ENCODE measurements at places on chromosomes 1 and 21.

DNA sequence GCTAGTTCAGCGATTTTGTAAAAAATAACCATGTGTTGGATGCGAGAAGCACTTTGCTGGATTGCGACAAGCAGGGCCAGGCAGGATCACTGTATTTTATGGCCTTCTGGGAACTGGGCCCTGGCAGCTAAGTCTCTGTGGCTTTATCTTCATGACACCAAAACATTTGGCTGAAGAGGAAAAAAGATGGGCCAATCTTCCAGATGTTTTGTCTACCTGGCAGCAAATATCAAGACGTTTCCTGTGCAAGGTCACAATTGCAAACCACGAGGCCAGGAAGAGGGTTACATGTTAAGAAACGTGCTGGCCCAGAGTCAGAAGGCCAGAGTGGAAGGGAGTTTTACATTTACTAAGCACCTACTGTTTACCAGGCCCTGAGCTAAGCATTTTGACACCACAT is 22.1 kb downstream of the GRIK3 start:
- no peak for DNase-seq

GRCh38 chr1:206737729-206738201 is 32.8 kb upstream of the IL19 start:
- DNase-seq: no peak

DNA sequence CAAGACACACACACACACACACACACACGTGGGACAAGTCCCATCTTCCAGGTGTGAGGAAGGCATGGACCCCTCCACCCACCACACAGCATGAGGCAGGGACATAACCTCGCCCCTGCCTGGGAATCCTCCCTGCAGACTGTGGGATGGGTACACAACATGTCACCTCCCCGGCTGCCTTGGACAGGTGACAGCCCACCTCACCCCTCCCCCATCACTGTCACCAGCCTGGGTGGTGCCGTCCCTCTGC is 40.7 kb downstream of the AHDC1 start:
- DNase-seq: no peak

DNA sequence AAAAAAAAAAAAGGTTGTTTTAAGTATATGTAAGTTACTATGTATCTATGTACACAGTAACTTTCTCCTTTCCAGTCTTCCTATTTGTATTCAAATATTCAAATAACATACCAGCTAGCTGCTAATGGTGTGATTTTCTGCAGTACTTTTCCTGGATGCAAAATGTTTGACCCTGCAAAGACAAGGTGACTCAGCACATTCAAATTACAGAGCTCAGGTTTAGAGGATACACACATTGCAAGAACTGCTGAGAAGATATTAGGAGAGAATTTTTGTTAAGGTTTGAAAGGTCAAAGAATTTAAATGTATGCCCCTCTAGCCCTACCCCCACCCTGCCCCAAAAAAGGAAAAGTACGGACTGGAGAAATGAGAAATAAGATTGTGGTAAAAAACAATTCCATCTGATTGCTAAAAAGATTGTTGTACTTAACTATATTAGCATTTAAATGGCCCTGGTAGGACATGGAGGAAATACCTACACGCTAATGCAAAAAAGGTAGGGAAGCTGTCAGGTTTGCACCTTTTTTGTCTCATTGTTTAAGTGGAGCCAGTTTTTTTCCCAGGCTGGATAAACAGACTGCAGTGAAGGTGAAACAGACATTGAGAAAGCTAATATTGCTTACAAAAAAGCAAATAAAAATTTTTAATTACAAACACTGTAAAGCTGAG is 45.6 kb downstream of the ZNF281 start:
- DNase-seq: peak; percentile 18

DNA sequence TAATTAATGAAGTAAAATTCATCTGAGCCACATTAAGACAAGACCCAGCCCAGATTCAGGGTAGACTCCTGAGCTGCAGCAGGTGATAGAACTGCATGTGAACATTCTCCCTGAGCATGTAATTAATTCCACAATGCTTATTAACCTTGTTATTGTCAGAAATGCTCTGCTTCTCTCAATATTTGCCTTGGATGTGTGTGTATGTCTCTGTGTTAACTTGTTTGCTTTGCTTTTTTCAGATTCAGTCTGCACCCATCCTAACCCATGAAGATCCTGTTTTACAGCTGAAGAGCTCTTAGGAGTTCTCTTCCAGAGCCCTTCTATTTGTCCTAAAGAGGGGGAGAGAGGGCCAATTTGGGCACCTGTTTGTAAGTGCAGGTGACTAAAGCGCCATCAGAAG is 143.2 kb upstream of the BMP8A start:
- DNase-seq: no peak

GRCh38 chr1:41915786-41916571 is 2.7 kb downstream of the HIVEP3 start:
- peak; percentile 57 for DNase-seq

DNA sequence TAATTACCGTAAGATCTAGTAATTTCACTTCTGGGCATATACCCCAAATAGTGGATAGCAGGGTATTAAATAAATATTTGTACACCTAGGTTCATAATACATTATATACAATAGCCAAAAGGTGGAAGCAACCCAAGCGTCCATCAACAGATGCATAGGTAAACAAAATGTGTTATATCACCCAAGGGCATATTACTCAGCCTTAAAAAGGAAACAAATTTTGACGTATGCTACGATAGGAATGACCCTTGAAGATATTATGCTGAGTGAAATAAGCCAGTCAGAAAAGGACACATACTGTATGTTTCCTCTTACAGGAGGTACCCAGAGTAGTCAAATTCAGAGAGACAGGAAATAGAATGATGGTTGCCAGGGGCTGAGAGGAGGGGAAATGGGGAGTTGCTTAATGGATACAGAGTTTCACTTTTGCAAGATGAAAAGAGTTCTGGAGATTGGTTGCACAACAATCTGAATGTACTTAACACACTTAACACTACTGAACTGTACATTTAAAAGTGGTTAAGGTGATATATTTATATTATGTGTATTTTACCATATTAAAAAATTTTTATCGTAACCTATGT is 36.6 kb upstream of the KCTD3 start:
- no peak for DNase-seq

- DNase-seq: peak; percentile 50
These were observed 31.6 kb upstream of the NFIA start for GRCh38 chr1:61050541-61051442.

- DNase-seq: no peak
These were observed 20.9 kb upstream of the DR1 start for GRCh38 chr1:93324486-93325464.

DNA sequence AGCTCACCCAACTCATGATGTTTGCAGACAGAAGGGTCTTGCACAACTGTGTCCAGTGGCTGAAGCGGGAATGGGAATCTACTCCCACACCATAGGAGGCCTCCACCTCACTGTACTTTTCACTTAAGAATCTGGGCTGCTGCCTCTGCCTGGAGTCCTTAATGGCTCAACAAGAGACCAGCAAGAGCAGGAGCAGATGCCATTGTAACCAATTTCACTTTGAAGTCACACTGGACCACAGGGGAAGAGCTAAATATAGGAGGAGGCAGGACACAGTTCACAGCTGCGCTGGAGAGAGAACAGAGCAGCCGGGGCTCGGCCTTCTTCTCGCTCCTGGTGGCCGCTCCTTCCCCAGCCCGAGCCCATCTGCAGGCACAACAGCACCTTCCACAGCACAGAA is 120.4 kb downstream of the SIPA1L2 start:
- no peak for DNase-seq

- no peak for DNase-seq
These were observed 340.1 kb downstream of the MATN1 start for GRCh38 chr1:30383221-30383711.

DNA sequence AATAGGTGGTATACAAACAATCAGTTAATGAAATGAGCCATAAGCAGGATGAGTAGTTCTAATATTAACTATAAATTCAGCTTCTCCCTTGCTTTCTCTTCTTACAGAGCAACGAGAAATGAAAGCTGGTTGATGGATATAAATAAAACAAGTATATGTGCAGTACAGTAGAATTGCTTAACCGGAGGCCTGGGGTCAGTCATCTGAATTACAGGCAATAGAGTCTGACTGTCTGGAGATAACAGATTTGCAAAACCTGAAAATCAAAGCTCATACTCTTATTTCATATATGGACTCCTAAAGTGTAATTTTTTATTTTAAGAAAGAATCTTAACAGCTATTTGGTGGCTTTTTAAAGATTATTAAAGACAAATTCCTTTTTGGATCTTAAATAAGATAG is 43.1 kb upstream of the SGIP1 start:
- peak; percentile 4 for DNase-seq

DNA sequence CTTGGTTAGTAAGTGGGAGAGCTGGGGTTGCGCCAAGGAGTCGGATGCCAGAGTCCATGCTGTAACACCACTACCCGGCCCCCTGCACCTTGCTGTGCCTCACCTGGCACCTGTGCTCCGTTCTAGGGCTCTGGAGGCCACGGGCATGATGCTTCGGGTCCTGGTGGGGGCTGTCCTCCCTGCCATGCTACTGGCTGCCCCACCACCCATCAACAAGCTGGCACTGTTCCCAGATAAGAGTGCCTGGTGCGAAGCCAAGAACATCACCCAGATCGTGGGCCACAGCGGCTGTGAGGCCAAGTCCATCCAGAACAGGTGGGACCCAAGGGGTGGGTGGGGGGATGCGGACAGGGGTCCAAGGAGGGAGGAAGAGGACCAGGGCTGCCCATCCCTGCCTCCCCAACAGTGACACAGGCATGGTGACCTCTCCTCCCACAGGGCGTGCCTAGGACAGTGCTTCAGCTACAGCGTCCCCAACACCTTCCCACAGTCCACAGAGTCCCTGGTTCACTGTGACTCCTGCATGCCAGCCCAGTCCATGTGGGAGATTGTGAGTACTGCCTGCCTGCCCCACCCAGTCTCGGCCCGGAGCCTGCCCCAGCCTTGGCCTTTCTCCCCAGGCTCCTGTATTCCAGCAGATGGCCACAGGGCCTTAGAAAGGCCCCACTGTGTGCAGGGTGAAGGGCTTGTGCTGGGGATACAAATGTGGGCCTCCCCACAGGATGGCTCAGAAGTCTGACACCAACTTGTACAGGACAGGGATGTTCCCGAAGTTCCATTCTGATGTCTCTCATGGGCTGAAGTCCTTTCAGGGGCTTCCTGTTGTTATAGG is 9.6 kb upstream of the HTR6 start:
- DNase-seq: no peak

DNA sequence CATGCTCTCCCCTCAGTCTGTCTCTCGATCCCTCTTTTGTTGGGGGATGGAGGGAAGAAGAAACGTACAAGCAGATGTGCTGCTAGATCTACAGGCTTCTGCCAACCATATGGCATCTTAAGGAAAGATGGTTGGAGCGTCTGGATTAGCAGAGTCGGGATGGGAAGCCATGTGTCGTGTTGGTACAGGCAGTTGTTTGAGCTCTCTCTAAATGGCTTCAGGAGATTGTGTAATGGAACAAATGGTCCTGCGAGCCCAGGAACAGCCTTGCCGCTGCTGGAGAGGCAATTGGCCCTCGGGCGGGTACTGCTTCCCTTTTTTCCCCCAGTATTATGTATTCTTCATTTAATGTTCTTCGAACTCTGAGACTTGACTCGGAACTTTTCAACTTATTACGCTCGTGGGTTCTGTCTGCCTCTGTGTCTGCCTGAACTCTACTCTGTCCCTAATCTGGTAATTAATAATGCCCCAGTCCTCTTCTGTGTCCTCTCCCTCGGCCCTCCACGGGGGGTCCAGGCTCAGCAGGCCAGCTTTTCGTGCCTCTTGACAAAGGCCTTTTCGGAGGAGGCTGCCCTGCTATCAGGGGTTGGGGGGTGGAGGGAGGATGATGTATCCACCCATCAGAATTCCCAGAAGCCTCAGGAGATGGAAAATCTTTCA is 215.3 kb downstream of the SDCCAG8 start:
- DNase-seq: peak; percentile 74

DNA sequence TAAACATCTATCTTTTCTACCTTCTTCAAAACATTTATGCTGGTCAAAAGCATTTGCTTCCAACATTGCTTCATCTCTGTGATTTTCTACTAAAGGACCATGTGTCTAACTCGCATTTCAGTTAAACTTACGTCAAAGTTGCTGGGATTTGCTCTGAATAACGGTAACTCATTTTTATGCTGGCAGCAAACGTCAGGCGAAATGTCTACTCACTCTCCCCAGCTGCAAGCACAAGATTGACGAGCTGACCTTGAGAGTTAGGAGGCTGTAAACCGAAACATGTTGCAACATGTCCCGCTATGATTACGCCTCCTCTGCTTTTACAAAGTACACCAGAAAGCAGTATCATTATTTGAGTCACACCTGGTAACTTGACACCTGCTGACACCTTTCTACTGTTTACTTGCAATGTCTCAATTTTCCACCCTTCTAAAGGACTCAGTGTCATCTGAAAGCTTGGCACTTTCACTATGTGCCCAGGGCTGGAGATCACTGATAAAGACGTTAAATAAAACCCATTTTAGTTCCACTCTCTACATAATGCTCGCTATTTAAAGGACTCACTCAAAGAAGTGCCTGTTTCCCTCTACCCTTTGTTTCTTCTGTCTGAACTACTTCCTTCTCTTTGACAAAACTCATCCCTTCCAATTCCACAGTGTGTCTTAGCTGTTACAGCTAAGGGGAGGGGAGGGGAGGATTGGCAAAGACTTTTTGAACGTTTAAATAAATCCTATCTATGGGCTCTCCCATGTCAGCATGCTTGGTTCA is 111.9 kb downstream of the PTPN14 start:
- DNase-seq: no peak

DNA sequence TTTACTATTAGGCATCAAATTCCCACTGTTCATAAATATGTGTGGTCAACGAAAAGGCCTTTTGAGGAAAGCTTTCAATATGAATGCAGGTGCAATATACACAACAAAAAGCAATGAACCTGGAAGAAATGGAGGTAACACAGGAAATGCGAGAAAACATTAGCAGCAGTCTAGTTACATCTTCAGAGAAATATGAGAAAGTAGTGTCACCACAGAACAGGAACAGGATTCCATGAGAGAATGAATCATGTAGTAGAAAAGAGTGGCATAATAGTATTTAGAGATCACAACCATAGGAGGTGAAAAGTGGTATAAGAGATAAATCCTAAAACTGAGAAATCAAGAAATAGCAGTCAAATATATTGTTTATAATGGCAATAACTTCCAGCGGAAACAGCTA is 103.7 kb downstream of the AK5 start:
- no peak for DNase-seq

GRCh38 chr1:232421143-232421796 is 208.7 kb downstream of the SIPA1L2 start:
- DNase-seq: no peak

DNA sequence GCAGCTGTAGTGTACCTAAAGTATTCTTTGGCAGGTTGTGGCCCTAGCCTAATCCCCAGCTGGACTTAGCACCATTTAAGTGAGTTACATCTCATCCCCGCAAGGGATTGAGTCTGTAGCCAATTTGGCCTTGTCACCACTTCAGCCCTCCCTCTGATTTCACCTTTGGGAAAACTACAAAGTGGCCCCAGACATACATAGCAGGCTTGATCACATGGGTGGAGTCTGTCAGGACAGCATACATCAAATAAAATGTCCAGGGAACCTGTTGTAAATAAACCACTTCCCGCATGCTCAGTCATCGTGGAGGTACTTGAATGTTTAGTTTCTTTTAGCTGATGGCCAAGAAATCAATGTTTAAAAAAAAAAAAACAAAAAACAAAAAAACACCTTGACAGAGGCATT is 142.5 kb downstream of the DHRS3 start:
- no peak for DNase-seq
